ENCODE measurements at places on chromosomes 16 and 17.

GRCh38 chr16:80731915-80732314 is 72.5 kb downstream of the CDYL2 start:
- DNase-seq = no peak

DNA sequence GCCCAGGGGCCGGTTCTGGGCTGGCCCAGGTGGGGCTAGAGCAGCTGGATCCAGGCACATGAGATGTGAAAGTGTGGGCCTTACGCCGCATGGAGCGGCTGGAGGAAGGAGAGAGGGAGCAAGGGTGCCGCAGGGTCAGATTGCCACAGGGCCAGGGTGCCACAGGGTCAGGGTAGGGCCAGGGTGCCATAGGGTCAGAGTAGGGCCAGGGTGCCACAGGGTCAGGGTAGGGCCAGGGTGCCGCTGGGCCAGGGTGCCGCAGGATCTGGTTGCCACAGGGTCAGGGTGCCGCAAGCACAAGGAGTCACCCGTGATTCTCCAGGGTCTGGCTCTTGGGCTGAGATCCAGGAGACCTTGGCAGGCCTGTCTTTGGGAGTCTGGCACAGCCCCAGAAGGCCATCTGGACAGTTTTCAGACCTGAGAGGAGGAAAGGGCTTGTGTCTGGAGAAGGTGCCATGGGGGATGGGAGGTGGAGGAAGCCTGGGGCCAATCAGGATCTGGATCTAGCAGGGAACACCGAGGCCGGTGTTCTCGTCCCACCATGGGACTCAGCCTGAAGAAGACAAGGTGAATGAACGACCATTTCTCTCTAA is 13.1 kb upstream of the LASP1NB start:
- DNase-seq = no peak

GRCh38 chr16:22979038-22979437 is 165.1 kb downstream of the HS3ST2 start:
- no peak for DNase-seq

- DNase-seq = no peak
Observed at GRCh38 chr16:11151885-11152629, 103.9 kb downstream of the SOCS1 start.

DNA sequence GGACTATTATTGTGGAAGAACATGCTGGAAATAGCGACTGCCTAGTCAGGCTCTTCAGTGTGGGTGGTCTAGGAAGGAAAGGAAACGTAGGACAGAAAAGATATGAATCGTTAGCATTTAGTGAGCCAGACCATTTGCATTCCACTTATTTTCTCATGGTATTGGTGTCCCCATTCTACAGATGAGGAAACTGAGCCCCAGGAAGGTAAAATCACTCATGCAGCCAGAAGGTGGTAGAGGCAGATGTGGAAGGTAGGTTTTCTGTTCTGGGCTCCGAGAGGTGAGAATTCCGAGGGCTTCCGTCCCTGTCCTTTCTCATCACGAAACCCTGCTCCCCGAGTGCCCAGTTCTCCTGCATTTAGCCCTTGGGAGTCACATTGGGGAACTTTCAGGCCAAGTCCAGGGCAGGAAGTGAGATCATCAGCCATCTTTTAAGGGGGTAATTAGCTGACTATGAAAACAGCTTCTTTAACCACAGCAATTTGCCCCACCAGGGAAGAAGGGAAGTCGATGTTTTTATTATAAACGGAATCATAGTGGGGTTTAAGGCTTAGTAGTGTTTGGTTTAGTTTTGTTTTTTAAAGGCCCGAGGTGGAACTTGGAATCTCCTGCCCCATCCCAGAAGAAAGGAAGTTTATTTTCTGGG is 110.7 kb upstream of the IRX3 start:
- DNase-seq = no peak

- peak; percentile 26 for DNase-seq
Observed at GRCh38 chr16:12323007-12323758, 346.6 kb downstream of the SNX29 start.

DNA sequence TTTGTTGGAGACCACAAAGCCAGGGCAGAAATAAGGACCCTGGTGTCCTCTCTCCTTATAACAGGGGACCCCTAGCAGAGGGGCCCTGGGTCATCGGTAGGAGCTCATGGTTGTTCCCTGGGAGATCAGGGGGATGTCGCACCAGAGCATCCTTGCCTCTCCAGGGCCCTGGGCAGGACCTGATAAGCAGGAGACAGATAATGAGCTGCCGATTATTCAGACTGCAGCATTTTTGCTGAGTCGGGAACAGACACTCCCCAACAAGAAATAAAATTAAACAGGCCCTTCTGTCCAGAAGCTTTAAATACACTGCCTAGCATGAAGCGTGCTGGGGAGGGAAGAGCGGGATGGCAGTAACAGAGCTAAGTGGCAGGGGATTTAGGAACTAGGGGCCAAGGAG is 15.4 kb upstream of the GFAP start:
- DNase-seq = no peak

- no peak for DNase-seq
Observed at GRCh38 chr17:66487121-66487520, 184.7 kb downstream of the PRKCA start.

GRCh38 chr16:57591870-57592485 is 36.5 kb upstream of the ADGRG1 start:
- no peak for DNase-seq

- DNase-seq = no peak
Observed at GRCh38 chr17:80893604-80894438, 97.8 kb upstream of the CHMP6 start.

GRCh38 chr16:24118126-24118821 is 137.9 kb upstream of the CACNG3 start:
- no peak for DNase-seq

DNA sequence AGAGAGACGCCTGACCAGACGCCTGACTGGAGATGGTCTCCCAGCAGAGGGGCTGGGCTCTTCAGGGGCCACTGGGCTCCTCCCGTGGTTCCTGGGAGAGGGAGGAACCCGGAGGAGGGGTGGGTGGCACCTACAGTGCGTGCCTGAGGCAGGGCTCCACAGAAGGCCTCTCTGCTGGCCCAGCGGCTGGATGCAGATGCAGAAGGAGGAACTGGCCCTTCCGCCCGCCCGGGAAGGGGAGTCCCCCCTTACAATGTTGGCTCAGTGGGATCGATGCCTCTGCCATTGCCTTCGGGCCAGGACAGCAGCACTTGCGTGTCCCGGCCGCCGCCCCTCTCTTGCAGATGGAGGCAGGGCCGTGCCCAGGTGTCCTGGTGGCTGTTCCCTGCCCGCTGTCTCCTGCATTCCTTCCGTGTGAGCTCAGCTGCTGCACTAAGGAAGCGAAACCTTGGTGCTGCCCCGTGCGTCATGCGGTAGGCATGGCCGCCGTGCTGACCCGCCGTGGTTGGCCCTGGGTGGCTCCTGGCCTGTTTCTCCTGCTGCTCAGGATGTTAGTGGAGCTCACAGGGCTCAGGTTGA is 15.1 kb downstream of the BAIAP2 start:
- DNase-seq = no peak
